Cortex of kidney (tissue), 1 donor: ENCODE measurements at places on chromosomes 4 and X.

- DNase-seq: no peak
These were observed 810.0 kb downstream of the RAB28 start for GRCh38 chr4:12674184-12674583.

GRCh38 chr4:2722033-2722432, 34.1 kb downstream of the TNIP2 start:
- no peak for DNase-seq

GRCh38 chr4:21041708-21042107, 341.4 kb downstream of the PACRGL start:
- no peak for DNase-seq

DNA sequence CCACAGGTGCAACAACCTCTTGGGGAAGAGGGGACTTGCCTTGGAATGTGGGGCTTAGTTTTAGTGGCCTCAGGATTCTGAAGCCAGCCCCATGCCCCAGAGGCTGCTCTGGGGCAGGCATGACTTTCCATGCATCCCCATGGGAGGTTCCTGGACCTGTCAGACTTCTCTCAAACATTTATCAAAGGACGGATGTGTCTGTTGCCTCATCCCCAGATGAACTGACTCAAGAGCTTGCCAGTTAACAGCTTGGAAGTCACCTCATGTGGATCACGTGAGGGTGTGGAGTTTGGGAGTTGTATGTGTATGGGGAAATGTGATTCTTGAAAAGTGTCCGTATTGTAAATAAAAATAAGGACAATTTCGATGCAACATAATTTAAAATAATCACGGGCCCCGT, 341.5 kb downstream of the ARHGAP10 start:
- DNase-seq: no peak

DNA sequence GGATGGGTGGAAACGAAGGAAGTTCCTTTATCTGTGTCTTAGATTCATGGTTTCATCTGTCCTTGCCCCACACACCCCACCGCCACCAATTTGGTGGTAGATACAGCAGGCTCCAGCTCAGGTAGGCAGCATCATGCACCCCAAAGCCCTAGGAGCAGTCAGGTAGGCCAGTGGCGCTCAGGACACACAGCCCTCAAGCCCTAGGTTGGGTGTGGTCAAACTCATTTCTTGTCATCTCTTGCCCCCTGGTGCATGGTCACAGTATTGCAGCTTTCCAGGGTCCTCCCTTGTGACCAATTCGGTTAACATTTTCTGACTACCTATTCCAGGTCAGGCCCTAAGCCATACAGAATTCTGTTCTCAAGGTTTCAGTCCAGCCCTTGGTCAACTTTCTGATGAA, 14.5 kb upstream of the PRRG3 start:
- DNase-seq: no peak
